ENCODE measurements at places on chromosomes 6 and 20.

GRCh38 chr6:44696099-44696498, 308.6 kb downstream of the CDC5L start:
- no peak for DNase-seq

- DNase-seq = no peak
Observed at GRCh38 chr6:24274441-24275083, 83.3 kb downstream of the DCDC2 start.

- no peak for DNase-seq
Observed at GRCh38 chr20:16955462-16955861, 207.3 kb downstream of the OTOR start.

- DNase-seq = no peak
Observed at GRCh38 chr6:5084781-5085647, at the start of gene PPP1R3G. Gene PPP1R3G (plus strand): TSS chr6:5085341. CDS start chr6:5085486, 145 bp downstream.

GRCh38 chr6:43219814-43220213, 9.5 kb downstream of the DNPH1 start:
- no peak for DNase-seq

DNA sequence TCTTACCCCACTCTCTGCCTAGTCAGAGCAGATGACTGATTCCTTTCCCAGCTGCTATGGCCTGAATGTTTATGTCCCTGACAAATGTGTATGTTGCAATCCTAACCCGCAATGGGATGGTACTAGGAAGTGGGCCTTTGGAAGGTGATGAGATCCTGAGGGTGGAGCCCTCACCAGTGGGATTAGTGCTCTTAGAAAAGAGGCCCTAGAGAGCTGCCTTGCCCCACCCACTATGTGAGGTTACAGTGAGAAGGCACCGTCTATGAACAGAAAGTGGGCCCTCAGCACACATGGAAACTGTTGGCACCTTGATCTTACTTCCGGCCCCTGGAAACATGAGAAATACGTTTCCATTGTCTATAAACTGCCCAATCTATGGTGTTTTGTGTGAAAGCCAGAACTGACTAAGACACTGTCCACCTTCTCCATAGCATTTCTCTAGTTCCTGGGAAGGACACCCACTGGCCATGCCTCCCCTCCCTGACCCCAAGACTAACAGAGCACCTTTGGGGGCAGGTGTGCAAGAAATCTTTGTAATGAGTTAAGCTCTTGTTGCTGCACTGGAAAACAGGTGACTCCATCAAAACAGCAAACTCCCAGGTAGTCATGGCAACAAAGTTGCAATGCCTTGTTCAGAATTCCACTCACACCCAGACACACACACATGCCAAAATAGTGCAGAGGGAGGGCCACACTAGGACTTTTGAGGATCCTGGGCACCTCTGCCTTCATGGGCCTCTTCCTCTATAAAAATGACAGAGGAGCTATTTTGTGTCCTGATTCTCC, 16.2 kb downstream of the GABRR2 start:
- no peak for DNase-seq

DNA sequence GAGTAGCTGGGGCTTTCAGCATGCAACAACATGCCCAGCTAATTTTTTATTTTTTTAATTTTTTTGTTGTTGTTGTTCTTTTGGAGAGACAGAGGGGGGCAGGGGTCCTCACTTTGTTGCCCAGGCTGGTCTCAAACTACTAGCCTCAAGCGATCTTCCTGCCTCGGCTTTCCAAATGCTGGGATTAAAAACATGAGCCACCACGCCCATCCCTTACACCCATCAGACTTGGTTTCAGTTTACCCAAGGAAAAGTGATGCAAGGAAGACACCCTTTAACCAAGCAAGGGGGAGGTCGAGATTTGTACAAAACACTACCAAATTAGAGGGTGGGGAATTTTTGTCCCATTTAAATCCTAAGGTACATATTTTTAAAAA, 210.1 kb downstream of the ARHGAP18 start:
- DNase-seq = no peak

DNA sequence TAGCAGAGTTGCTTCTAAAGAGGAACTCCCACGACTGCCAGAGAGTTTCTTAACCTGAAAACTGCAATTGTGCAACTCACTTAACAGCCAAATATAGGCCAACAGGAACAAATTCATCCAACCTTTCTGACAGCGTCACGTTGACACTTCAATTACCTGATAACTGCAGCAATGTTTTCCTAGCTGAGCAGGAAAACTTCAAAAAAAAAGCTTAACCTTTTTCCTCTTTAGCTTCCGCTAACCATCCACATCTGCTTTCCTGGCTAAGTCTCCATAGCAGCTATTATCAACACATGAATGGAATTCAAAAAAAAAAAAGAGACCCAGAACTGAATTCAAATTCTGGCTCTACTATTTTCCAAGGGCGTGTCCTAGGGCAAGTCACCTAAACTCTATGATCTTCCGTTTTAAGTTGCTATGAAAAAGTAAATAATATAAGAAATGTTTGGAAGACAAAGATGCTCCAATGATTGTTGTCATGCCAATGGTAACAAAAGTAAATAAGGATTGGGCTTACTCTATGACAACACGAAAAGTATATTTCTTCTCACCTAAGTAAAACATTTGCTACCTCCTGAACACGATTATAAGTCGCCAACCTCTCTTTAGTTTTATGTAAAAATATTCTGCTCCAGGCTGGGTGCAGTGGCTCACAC, 524.6 kb upstream of the JARID2 start:
- no peak for DNase-seq

Data from activated naive CD4-positive, alpha-beta T cell treated with anti-CD3 and anti-CD28 coated beads, Interleukin-2, amount 50 U/mL, for 72 hours (primary cell).